ENCODE measurements at places on chromosomes 12 and 14.

GRCh38 chr14:36901861-36902260 is 240.2 kb downstream of the PAX9 start:
- DNase-seq: no peak

- no peak for DNase-seq
These were observed 75.3 kb downstream of the ACACB start for GRCh38 chr12:109191621-109192250.

DNA sequence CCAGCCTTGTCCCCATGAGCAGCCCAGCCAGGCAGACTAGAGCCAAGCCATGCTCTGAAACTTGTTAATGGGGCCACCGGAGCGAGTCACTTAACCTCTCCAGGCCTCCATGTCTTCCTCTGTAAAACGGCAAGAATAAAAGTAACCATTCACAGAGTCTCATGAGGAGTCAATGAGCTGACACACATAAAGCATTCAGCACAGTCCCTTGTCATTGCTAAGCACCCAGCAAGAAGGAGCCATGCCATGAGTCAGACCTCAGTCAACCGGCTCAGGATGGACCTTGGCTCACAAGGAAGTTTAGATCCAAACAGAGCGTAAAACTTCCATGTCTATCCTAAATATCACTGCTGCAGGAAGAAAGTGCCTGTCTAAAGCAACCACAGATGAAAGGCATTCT is 10.6 kb downstream of the FICD start:
- no peak for DNase-seq

GRCh38 chr12:1525858-1526257 is 68.5 kb downstream of the FBXL14 start:
- DNase-seq: no peak

DNA sequence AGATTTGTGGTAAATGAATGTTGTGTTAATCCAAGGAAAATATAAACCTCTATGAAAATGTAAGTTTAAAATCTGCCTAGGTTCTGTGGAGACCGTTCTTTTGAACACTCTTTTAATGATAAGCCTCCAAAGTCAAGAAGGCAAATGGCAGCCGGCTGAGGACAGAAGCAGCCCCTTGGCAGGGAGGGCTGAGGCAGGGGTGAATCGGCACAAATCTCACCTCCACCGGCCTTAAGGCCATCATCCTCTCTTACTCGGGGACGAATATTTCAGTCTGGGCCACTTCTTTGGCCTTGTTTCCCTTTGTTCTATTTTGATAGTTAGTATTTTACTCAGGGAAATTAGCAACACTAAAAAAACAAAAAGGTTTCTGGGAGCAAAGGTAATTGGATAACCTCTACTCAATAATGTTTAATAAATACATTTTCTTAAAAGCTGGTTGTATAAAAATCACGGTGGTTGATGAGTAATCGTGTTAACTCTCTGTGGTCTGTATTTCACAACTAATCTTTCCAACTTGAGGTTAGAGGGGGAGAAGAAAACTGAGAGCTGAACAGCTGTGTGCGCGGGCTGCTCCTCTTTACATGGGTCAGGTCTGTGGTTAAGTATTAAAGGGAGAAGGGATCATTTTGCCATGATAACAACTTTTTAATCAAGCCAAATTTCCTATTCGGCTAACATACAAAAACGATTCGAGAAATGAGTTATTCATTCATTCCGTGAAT is 18.6 kb downstream of the LGMN start:
- DNase-seq: no peak

GRCh38 chr12:122190842-122191668 is 8.1 kb downstream of the LRRC43 start:
- peak; percentile 40 for DNase-seq

GRCh38 chr14:100135073-100135472 is 24.4 kb downstream of the DEGS2 start:
- no peak for DNase-seq

DNA sequence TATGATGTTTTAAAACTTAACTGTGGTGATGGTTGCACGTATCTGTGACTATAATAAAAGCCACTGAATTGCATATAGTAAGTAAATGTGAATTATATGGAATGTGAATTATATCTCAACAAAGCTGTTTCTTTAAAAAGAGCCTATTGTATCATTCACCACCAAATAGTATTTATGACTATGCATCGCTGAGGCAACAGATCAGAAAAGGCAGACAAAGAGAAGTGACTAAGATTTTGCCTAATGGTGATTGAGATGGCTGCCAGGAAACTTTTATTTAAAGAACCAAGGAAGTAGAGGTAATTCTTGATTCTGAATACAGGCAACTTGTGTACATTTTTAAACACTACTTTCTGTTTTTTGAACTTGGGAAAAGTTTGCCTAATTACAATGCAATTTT is 31.7 kb downstream of the DHRS7 start:
- DNase-seq: no peak

DNA sequence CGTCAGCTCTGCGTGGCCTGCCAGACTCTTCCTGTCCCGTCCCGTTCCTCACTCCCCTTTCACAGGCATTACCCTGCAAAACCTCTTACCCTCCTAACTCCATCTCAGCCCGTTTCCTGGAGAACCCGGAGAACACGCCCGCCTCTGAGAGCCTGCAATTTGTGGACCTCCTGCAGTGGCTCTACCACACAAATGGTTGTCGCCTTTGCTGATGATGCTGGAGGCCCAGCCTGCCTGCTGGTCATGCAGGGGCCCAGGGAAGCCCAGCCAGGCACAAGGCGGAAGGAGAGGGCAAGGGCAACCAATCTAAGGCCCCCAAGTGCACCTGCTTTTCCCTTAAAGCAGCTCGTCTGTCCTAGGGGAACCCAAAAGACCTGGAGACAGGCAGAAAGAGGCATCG is 22.5 kb downstream of the RFLNA start:
- DNase-seq: no peak

DNA sequence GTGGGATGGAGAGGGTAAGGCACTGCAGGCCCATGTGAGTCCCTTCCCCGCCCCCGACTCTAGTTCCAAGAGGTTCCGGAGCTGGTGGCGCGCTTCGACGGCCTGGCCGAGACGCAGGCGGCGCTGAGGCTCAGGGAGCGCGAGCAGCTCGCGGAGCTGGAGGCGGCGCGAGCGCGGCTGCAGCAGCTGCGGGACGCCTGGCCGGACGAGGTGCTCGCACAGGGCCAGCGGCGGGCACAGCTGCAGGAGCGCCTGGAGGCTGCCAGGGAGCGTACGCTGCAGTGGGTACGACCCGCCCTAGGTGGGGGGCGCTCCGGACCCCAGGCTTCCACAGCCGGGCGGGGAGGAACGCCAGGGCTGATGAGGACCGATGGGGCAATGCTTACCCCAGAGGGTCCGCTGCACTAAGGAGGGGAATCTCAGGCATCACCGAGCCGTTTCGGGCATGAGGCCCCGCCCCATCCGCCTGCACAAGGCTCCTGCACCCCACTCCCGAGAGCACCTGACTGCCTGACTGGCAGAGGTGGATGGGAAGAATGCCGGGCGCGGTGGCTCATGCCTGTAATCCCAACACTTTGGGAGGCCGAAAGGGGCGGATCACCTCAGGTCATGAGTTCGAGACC is 4.9 kb downstream of the CFAP73 start:
- no peak for DNase-seq

- no peak for DNase-seq
These were observed 71.9 kb downstream of the CRACR2A start for GRCh38 chr12:3680919-3681594.

DNA sequence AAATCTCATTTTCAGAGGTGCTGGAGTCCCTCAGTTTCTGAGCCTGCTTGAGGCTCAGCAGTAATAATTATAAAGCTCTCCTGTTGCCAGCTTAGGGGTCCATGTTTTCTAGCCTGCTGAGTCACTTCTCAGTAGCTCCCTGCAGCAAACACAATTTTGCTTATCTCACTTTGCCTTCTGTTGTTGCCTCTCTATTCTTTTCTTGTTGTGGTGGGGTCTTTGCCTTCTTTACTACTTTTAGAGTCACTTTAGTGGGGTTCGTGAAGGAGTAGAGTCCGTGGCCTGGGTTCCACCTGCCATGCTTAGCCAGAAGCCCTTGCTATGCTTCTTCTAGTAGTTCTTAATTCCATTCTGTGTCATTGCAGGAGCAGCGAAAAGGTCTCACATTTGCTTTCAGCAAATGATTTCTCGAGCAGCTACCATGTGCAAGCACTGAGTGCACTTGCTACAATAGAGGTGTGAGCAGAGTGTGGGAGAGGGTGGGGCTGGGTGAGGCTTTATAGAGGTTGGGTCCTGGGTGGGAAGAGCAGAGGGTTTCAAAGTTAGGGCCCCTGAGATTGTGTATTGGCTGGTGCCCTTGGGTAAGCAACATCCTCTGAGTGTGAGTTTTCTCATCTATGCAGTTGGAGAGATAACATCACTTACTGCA is 114.3 kb downstream of the ADCK1 start:
- DNase-seq: peak; percentile 51

DNA sequence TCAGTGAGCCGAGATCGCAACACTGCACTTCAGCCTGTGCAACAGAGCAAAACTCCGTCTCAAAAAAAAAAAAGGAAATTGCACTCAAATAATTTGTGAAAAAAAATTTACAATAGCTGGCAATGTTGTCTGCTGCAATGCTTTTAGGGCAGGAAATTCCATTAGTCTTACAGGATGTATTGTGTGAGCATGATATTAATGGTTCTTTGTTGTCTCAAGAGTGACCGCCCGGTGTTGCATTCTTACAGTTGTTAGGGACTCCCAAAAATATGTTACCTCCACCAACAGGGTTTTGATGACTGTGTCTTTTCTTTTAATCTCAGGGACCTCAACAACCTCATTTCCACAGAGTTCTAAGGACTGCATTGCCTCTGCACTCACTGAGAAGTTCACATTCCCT is 44.8 kb downstream of the PZP start:
- no peak for DNase-seq

GRCh38 chr12:42686514-42687172 is 97.1 kb upstream of the PRICKLE1 start:
- no peak for DNase-seq

DNA sequence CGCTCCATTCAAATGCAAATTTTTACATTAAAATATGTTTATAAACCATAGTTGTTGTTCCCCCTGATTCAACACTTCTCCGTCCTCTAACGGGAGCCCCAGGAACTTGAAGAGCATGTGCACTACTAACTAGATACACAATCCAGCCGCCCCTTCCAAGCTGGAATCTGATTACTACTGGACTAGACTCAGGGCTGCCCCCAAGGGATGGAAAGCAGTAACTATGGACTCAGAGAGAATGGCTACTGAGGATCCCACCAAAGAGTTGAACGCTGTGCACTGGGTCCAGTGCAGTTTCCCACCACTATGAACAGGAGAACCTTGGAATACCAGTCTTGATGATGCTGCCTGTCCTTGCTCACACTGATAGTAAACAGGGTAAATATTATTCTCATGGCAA is 48.6 kb upstream of the PCNX1 start:
- no peak for DNase-seq

DNA sequence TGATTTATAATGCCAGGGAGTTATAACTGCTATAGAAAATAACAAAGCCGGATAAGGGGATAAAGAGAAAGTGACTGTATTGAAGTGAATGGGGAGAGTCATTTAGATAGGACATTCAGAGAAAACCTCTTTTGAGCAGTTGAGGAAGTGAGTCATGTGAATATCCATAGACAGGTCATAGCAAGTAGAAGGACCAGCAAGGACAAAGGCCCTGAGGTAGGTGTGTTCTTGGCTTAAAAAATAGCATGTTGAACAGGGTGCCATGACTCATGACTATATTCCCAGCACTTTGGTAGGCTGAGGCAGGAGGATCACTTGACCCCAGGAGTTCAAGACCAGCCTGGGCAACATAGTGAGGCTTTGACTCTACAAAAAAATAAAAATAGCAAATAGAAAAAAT is 51.5 kb upstream of the RAP1B start:
- no peak for DNase-seq

- DNase-seq: no peak
These were observed 12.8 kb downstream of the GSKIP start for GRCh38 chr14:96376093-96376492.

DNA sequence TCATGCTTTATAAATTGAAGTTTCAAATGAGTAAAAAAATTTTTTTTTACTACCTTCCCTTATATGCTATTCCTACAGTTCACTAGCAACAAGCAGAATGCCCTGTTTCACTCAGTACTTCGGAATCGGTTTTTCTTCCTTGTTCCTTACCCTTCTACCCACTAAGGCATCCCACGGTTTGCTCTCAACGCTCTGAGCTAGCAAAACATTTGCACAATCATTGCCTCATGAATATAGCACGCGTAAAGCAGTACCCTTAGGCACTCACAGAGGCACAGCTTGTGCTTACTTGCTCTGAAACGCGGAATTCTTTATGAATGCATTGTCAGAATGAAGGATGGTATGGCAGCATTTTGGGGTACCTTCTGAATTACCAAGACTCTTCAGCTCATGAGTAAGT is 45.0 kb downstream of the PPP1R13B start:
- DNase-seq: no peak

DNA sequence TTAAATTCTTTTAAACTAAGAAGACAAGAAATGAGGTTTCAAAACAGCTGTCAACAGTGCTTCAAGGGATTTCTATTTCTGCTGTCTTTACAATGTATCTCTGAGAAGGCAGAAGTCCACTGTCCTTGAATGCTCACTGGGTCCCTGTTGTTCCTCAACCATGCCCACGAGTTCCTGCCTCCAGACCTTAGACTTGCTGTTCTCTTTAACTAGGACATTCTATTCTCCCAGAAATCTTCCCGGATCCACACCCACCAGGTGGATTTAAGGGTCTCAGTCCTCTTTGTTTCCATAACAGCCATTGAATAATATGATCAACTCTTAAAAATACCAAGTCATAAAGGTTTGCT is 6.7 kb upstream of the SLC41A2 start:
- DNase-seq: no peak

All from CMK (cell line).